ENCODE measurements at places on chromosomes 16 and 17. TPM values are rescaled to one million over a fixed set of nuclear protein-coding genes. Genes with fewer than 3 reads are reported as not detected.

Gene CTRB1
- total RNA-seq: not detected

Gene MYOCD
- total RNA-seq: not detected

Gene FOXC2
- 0.78 TPM for total RNA-seq

Gene TUBB3
- total RNA-seq: 13.7 TPM

Gene GRAPL
- total RNA-seq: not detected

Gene PRSS36
- 0.85 TPM for total RNA-seq

Gene HEATR9
- not detected for total RNA-seq

Gene CES4A
- 1.4 TPM for total RNA-seq

Gene C16orf92
- not detected for total RNA-seq

Gene KRT20
- total RNA-seq: not detected

Gene MYL4
- total RNA-seq: not detected

Gene MYH10
- total RNA-seq: 30.1 TPM

Gene MEFV
- total RNA-seq: under 0.01 TPM

Gene MYH1
- not detected for total RNA-seq

Gene VMO1
- 1.00 TPM for total RNA-seq

Gene GJC1
- total RNA-seq: 6.5 TPM

Gene TP53TG3F
- not detected for total RNA-seq

Gene CLEC18C
- total RNA-seq: under 0.01 TPM

Gene EVPL
- total RNA-seq: 69.8 TPM

Gene CD300A
- total RNA-seq: not detected

Gene C17orf50
- not detected for total RNA-seq

Gene NTN1
- total RNA-seq: under 0.01 TPM

Gene SLC16A13
- total RNA-seq: 3.0 TPM

Gene GPR179
- total RNA-seq: 0.14 TPM

Gene TMEM132E
- total RNA-seq: not detected

Gene CWC25
- 13.0 TPM for total RNA-seq

Gene EIF4A3
- 82.4 TPM for total RNA-seq

Gene RNF222
- 1.4 TPM for total RNA-seq

Gene PRAC2
- not detected for total RNA-seq

Gene KRT25
- total RNA-seq: not detected

Gene CDH8
- total RNA-seq: 0.21 TPM

Gene EPX
- not detected for total RNA-seq

Gene EPN2
- 40.2 TPM for total RNA-seq

Gene PRPF8
- total RNA-seq: 187 TPM

Gene GRAP
- total RNA-seq: 0.14 TPM

Gene G6PC1
- not detected for total RNA-seq

Gene TP53TG3C
- not detected for total RNA-seq

Gene PPP1R27
- not detected for total RNA-seq

Gene COQ9
- total RNA-seq: 57.7 TPM

Gene RHBDF2
- total RNA-seq: 69.8 TPM

Gene CENPX
- total RNA-seq: 17.8 TPM

Gene CDK5R1
- total RNA-seq: 7.2 TPM

Gene SULT1A2
- total RNA-seq: not detected

Gene KRTAP3-1
- total RNA-seq: not detected

Gene QRICH2
- total RNA-seq: 1.7 TPM

Gene TMC7
- total RNA-seq: 4.1 TPM

Gene STAC2
- total RNA-seq: not detected

Gene ZACN
- total RNA-seq: not detected

Gene MIF4GD
- total RNA-seq: 37.6 TPM

Gene SLC4A1
- total RNA-seq: not detected

Gene PHKG2
- total RNA-seq: 15.7 TPM

Gene CIBAR2
- not detected for total RNA-seq

Gene DHRS7C
- not detected for total RNA-seq

Gene CD79B
- not detected for total RNA-seq

Gene KCNG4
- not detected for total RNA-seq
